Thyroid gland (tissue), 4 donors: ENCODE measurements at places on chromosomes 13 and 19. TPM values are rescaled to one million over a fixed set of nuclear protein-coding genes. Genes with fewer than 3 reads are reported as not detected.

DNA sequence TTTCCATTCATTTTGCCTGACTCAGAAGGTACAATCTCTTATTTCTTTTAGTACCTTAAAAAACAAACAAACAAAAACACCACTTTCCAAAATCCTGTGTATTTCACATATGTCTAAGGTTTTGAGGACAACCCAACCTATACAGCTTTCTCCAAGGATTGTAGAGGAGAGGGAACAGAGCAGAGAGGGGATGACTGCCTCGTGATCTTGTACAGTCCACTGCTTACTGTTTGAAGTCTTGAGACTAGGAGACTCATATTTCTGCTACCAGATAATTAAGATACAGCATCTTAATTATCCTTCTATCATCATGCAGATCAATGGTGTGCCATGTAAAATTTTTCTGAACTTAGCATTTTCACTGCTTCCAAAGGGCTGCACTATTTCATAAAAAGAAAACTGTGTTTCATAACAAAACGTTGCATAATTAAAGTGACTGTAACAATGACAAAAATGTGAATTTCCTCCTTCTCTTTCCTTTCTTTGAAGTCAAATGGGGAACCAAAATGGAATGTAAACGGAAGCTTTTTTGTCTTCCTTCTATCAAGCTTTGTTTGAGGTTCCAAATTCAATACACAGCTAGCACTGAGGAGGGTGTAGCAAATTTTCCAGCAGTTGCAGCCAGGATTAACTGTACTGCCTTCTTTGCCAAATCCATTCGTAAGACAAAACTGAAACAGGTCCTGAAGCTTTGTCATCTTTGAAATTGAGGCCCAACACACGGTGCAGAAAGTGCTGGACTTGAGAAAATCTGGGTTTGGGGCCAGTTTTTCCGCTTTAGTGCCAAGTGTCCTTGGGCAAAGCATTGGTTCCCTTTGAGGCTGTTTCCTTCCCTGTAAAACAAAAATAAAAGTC lies 34.9 kb upstream of the RCBTB2 start:
- H3K4me3 ChIP-seq = no peak overlapping the region
- peaks cover 3% of the 10 kb centered on the region for H3K4me1 ChIP-seq
- H3K36me3 ChIP-seq = no peaks in the 10 kb centered on the region
- H3K27ac ChIP-seq = peak overlapping the region; percentile 52
- no peak for DNase-seq

- H3K4me1 ChIP-seq = no peaks in the 10 kb centered on the region
- H3K4me3 ChIP-seq = no peak overlapping the region
- H3K27me3 ChIP-seq = no peaks in the 10 kb centered on the region
- DNase-seq = no peak
- H3K27ac ChIP-seq = no peak overlapping the region
These were observed 12.8 kb upstream of the ZNF14 start for GRCh38 chr19:19745496-19746285.

GRCh38 chr13:27408074-27408473 lies 16.3 kb upstream of the GTF3A start:
- H3K27me3 ChIP-seq = no peaks in the 10 kb centered on the region
- H3K4me1 ChIP-seq = peaks cover 8% of the 10 kb centered on the region
- H3K27ac ChIP-seq = no peak overlapping the region
- no peak for DNase-seq
- no peak overlapping the region for H3K4me3 ChIP-seq

GRCh38 chr13:103039183-103039582 lies 27.0 kb downstream of the SLC10A2 start:
- H3K36me3 ChIP-seq = no peaks in the 10 kb centered on the region
- H3K27ac ChIP-seq = no peak overlapping the region
- no peaks in the 10 kb centered on the region for H3K27me3 ChIP-seq
- H3K4me1 ChIP-seq = no peaks in the 10 kb centered on the region
- DNase-seq = no peak
- H3K4me3 ChIP-seq = no peak overlapping the region

DNA sequence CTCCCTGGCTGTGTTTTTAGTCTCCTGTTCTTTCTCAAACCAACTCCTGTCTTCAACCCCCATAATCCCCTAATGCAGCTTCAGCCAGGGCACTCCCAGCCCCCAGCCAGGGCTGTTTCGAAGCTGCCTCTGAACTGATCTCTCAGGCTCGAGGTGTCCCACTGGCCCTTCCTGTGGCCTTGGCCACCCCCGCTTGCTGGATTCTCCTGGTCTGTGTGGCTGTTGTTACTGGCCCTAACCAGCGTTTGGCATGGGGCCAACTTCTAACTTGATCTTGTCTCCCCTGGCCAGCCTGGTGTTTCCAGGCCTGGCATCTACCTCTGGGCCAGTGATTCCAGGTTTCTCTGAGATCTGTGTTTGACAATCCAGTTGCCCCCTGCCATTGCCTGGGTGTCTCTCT lies 11.0 kb downstream of the XAB2 start:
- H3K27ac ChIP-seq = peak overlapping the region; percentile 91
- H3K4me1 ChIP-seq = peaks cover 24% of the 10 kb centered on the region
- H3K36me3 ChIP-seq = peaks cover 41% of the 10 kb centered on the region
- no peaks in the 10 kb centered on the region for H3K27me3 ChIP-seq

DNA sequence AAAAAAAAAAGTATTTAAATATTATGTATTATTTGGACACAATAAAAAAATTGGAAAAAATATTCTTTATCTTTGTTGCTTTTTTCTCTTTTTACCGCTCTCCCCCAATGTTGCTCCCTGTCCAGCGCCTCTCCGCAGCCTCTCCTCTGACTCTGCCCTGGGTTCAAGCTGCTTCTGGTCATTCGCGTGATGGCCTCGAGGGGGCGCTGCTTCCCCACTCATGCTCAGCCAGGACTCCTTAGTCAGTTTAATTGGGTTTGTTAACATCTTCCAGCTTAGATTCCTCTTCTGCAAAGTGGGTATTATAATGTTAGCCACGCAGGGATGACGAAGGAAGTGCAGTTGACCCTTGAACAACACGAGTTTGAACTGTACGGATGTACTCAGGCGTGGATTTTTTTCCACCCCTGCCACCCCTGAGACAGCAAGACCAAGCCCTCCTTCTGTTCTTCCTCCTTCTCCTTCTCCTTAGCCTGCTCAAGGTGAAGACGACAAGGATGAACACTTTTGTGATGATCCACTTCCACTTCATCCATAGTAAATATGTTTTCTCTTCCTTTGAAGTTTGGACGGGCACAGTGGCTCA lies 4.9 kb upstream of the NWD1 start:
- no peaks in the 10 kb centered on the region for H3K27me3 ChIP-seq
- H3K27ac ChIP-seq = no peak overlapping the region
- H3K4me1 ChIP-seq = peaks cover 14% of the 10 kb centered on the region
- no peak overlapping the region for H3K4me3 ChIP-seq

GRCh38 chr13:29961036-29961670 lies 110.7 kb upstream of the UBL3 start:
- no peaks in the 10 kb centered on the region for H3K36me3 ChIP-seq
- DNase-seq = peak; percentile 2
- no peak overlapping the region for H3K27ac ChIP-seq
- no peaks in the 10 kb centered on the region for H3K27me3 ChIP-seq
- H3K4me1 ChIP-seq = peaks cover 8% of the 10 kb centered on the region

DNA sequence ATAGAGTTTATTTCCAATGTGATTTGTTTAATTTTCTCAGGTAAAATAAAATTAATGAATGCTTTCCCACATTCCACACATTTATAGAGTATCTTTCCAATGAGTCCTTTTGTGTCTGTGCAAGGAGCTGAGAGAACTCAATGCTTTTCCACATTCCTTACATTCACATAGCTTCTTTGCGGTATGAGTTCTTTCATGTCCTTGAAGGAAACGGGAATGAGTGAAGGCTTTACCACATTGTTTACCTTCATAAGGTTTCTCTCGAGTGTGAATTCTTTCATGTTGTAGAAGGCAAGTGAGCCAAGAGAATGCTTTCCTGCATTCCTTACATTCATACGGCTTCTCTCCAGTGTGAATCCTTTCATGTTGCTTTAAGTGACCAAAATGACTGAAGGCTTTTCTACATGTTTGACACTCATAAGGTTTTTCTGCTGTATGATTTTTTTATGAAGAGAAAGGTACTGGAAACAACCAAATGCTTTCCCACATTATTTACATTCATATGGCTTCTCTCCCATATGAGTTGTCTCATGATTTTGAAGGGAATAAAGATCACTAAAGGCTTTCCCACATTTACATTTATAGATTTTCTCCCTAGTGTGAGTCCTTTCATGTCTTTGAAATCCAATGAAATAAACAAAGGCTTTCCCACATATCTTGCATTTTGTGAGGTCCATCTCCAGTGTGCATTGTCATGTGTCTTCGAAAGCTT lies 14.4 kb upstream of the ZNF442 start:
- no peak overlapping the region for H3K4me3 ChIP-seq
- H3K36me3 ChIP-seq = peaks cover 8% of the 10 kb centered on the region
- H3K4me1 ChIP-seq = no peaks in the 10 kb centered on the region
- H3K27ac ChIP-seq = no peak overlapping the region
- no peaks in the 10 kb centered on the region for H3K27me3 ChIP-seq

DNA sequence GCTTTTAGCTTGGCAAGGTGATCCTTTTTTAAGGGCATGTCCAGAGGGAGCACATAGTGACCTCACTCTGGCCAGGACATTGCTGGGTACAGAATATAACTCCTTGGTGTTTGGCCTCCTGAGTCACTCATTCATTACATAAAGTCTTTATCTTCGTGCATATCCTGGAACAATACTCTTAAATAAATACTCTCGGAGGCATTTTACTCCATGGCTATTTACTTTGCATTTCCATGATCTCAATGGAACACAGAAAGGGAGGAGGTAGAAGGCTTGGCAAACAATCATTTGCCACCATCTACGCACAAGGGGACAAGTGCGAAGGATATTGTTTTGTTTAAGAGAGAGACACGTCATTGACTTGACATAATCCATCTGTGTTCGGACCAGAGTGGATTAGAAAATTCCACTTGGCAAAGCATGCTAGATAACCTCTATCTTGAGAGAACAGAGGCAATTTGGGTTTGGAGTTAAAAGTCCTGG lies 210.0 kb downstream of the IRS2 start:
- no peak overlapping the region for H3K4me3 ChIP-seq
- no peaks in the 10 kb centered on the region for H3K4me1 ChIP-seq
- no peak for DNase-seq
- H3K36me3 ChIP-seq = no peaks in the 10 kb centered on the region
- H3K27ac ChIP-seq = no peak overlapping the region

DNA sequence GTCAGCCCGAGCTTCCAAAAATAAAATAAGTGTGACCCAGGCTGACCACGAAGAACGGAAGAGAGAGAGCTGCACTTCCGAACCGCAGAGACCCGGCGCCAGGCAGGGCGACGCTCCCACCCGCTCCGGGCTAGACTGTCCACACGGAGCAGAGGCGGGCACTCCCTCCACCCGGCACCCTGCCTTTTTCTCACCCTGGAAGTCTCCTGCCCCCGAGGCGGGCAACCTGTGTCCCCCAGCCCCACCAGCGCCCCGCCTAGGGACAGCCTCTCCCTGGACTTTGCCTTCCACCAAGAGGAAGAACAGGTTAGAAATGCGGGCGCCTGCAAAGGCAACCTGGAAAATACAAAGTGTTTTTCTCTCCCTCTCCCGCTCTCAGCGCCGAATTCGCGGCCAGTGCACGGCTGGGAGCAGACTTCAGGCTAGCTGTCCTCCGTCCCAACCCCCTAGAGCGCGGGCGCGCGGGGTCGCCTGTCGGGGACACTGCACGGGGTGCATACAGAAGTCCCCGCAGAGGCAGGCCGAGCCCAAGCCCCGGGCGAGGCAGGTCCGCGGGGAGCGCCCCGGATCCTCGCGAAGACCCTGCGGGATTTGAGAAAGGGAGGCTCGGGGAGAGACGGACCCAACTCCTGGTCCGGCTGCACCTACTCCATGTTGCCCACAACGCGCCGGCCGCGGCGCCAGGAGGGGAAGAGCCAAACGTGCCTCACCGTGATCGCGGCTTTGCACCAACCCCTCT lies 845 bp downstream of the SPRY2 start:
- peaks cover 4% of the 10 kb centered on the region for H3K36me3 ChIP-seq
- peak overlapping the region; percentile 91 for H3K27ac ChIP-seq
- peak; percentile 57 for DNase-seq
- H3K4me3 ChIP-seq = peak overlapping the region; percentile 24
- H3K27me3 ChIP-seq = no peaks in the 10 kb centered on the region
- H3K4me1 ChIP-seq = peaks cover 15% of the 10 kb centered on the region

GRCh38 chr13:111954661-111955411 lies 112.1 kb upstream of the SOX1 start:
- H3K27me3 ChIP-seq = no peaks in the 10 kb centered on the region
- H3K36me3 ChIP-seq = no peaks in the 10 kb centered on the region
- H3K27ac ChIP-seq = no peak overlapping the region
- no peak for DNase-seq
- H3K4me3 ChIP-seq = no peak overlapping the region

DNA sequence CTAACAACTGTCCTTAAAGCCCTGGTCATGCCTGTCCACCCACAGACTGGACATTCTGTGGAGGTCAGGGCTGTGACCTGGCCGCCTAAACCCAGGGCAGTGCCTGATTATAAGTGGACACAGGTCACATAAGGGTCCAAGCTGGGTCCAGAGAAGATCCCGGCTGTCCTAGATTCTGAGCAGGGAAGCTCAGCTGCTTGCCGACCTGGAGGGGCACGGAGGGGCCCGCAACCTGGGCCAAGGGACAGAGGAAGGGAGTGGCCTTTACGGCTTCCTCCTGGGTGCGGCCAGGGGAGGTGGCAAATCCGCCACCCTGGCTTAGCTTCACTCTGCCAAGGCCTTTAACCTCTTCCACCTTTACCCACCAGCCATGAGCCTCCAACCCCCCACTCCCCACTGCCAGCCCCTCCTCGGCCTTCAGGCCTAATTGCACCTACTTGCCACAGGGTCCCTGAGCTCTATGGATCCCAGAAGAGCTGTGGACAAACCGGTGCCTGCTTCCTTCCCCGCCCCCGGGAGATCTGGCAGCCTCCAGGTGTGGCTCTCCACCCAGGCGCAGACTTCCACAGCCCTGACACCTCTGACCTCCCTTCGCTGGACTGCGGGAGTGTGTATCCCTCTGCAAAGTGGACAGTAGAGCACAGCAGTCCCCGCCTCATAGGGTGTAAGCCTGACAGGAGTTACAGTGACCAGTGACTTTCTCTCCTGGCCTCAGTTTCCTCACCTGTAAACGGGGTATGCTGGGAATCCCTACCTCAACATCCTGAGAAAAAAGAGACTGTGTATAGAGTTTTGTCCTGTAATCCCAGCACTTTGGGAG lies 1.7 kb downstream of the CD320 start:
- H3K36me3 ChIP-seq = peaks cover 6% of the 10 kb centered on the region
- peaks cover 17% of the 10 kb centered on the region for H3K4me1 ChIP-seq
- H3K27me3 ChIP-seq = no peaks in the 10 kb centered on the region
- no peak overlapping the region for H3K4me3 ChIP-seq
- H3K27ac ChIP-seq = no peak overlapping the region

DNA sequence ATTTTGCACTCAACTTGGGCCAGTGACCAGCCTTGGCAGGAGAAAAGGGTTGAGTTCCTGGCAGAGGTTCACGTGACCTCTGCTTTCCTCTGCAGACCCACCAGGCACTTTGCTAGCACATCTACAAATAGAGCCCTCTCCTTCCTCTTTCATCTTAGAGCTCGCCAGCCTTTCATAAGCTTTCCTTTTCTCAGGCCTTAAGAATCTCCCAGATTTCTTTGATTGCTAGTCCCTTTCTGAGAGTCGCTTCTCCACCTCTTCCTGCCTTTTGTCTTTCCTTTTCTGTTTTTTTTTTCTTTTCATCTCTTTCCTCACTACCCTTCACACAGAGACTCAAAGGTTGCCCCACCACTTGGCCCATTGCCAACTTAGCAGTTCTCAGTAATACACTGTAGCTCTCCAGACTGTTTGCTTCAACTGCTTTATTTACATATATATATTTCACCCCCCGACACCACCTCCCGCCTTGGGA lies 375.7 kb upstream of the SPRY2 start:
- no peak overlapping the region for H3K27ac ChIP-seq
- H3K4me1 ChIP-seq = no peaks in the 10 kb centered on the region
- no peaks in the 10 kb centered on the region for H3K27me3 ChIP-seq
- no peak for DNase-seq
- no peaks in the 10 kb centered on the region for H3K36me3 ChIP-seq
- H3K4me3 ChIP-seq = no peak overlapping the region

GPR12 gene
- total RNA-seq = 0.33 TPM

RETN gene
- not detected for total RNA-seq

ZNF433 gene
- total RNA-seq = 11.2 TPM

IL11 gene
- not detected for total RNA-seq

C19orf33 gene
- 16.2 TPM for total RNA-seq

NEK5 gene
- total RNA-seq = 0.29 TPM
